8988T (cell line): ENCODE measurements at places on chromosomes 5 and 9.

- DNase-seq, result no peak
Measured at GRCh38 chr5:173089581-173089980, 33.4 kb downstream of the CREBRF start.

DNA sequence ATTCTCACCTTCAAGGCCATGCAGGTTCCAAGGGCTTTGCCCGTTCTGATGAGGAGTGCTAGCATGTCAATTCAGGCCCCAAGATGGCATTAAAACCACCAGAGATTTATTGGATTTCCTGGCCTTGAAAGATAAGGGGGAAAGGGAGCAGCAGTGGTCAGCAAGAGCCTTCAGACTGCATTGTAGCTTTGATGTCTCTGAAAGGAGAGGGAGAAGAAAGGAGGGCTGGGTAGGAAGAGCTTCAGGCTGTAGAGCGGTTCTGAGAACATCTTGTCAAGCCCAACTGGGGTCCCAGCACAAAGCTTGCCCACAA, 41.8 kb upstream of the FGF1 start:
- no peak for DNase-seq

DNA sequence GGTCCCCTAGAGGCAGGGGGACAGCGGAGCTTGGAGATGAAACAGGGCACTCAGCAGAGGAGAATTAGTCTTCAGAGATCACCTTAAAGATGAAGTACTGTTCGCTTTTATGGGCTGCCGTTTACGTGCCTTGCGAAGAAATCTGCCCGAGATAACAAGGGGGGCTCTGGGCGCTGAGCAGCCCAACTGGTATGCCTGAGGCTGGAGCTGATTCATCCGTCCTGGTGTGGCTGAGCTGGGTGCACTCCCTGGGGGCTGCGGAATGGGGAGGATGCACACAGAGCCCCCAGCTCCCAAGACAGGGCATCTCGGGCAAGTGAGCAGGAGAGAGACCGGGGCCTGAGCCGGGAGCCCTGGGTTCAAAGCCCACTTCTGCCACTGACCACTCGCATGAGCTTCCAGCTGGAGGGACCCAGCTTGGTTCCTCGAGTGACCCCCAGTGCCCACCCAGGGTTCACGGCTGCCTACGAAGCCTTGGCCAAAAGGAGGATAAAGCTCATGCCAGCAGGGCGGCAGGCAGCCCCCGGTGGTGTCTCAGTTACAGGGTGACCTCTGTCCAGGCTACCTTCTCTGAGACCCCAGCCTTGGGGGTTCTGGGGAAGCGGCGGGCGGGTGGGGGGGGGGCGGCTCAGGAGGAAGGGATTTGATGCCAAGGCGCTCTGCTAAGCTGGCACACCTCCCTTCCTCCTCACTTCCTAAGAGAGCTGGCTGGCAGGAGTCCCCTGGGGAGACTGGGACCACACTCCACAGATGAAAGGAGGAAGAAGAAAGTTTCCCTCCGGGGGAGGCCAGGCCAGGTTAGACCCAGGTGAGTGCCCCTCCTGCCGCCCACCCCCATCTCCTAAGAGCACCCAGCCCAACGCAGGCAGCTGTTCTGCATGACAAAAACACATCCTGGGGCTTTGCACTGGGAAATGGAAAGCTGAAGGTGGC, 5.7 kb downstream of the FIBCD1 start:
- DNase-seq, result peak; percentile 78

DNA sequence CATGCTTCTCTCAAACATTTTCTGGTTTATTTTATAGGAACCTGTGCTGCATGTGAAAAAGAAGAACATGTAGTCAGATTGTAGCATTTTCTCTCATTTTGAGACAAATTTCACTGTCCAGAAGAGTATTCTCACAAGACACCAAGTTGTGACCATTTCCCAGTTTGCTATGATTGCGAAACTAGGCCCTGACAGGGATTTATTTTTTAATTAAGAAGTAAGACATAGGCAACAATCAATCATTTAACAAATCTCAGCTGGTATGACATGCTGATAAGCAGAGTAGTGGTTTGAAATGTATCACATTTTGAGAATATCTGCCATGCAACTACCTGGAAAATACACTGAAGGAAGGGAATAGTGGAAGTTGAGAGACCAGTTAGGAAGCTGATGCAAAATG, 11.6 kb downstream of the OR13C8 start:
- no peak for DNase-seq

GRCh38 chr5:10671041-10672008, 89.7 kb downstream of the DAP start:
- DNase-seq, result no peak

GRCh38 chr9:7844242-7844641, 44.7 kb upstream of the DMAC1 start:
- DNase-seq, result no peak

GRCh38 chr5:102453716-102454115, 45.1 kb downstream of the SLCO6A1 start:
- DNase-seq, result no peak
